NCI-H2081 (cell line): ENCODE measurements at places on chromosomes 11 and 22.

DNA sequence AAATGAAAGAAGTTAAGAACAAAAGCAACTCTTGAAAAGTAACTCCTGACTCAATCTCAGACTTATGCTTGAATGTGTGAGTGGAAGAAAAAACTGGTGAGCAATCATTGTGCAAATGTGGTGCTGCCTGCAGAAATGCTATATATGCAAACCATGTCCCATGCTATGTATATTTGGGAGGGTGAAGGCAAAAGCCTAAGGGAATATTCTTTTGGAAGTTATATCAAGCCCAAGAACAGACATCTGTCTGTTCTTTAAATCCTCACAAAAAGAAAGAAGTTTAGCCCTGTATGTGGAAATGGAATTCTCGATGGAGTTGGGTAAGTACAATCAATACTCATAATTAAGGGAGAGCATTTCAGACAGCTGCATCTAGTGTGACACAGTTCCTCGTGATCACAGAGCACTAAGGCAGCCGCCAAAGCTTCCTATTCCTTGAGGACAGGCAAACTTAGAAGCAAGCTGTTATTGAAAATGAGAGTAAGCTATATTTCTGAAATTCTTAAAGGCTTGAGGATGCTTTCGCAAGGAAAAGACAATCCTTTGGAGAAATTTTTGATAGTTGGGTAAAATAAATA, 406.5 kb upstream of the CHORDC1 start:
- no peak for DNase-seq

DNA sequence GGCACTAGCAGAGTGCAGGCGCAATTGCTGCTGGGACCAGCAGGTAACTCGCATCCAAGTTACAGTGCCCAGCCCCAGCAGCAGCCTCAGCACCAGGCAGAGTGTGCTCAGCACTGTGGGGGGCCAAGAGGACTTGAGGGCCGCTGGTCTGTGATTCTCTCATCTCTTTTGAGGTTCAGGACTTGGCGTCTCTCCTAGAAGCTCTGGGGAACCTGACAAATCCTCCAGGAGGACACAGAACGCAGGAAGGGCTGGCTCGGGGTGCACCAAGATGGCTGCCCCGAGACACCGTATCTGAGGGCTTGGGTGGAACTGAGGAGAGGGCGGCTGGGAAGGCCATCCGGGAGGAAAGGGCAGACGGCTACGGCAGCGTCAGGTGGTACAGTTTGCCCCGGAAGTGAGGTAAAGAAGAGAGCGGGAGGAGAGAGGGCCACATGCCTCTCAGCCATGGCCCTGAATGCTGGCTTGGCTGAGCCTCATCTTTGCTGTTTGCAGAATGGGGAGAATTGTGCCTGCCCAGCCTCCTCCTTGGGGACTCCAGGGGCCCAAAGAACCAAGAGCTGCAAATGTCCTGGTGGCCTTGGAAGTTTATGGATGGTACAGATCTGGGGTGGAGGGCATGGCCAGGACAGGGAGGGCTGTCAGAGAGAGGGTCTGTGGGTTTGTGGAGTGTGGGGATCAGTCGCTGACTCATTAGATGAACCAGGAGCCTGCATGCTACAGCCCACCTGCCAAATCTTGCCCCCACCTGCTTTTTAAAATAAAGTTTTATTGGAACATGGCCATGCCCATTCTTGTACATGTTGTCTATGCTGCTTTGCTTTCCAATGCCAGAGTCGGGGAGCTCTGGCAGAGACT, 78.0 kb downstream of the MYEOV start:
- no peak for DNase-seq

DNA sequence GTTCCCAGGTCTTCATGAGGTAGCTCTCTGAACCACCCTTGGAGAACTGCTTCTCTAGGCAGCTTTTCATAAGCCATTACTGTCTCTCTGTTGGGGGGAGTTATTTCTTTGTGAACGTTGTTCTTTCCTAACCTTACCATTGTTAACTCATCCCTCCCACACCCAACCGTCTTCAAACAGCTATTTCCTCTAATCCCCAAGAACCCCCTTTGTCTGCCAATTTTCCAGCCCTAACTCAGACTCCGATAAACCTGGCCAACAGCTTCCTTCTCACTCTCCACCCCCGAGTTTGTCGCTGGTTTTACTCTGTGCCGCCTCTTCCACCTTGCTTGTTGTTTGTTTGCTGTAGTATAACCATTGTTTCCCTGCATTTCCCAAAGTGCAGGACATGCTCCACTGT, 131.5 kb downstream of the CCDC34 start:
- DNase-seq: no peak

GRCh38 chr11:76455331-76455730, 10.5 kb downstream of the EMSY start:
- no peak for DNase-seq

GRCh38 chr11:7578276-7578955, 64.6 kb downstream of the PPFIBP2 start:
- DNase-seq: no peak

DNA sequence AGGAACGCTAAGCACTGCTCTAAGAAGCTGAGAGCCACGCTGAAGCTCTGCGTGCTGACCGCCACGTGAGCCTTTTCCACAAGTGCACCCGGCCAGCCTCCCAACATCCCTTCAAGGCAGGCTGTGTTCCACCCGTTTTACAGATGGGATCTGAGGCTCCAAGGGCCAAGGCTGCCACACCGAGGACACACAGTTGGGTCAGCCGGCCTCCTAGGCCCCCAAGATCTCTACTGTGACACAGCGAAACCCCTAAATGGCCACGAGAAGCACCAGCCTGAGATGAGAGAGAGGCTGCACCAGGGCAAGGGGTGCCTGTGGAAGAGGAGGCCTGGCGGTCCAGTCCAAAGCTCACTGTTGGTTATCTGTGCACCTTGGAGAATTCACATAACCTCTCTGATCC, 11.8 kb upstream of the CD5 start:
- DNase-seq: no peak

DNA sequence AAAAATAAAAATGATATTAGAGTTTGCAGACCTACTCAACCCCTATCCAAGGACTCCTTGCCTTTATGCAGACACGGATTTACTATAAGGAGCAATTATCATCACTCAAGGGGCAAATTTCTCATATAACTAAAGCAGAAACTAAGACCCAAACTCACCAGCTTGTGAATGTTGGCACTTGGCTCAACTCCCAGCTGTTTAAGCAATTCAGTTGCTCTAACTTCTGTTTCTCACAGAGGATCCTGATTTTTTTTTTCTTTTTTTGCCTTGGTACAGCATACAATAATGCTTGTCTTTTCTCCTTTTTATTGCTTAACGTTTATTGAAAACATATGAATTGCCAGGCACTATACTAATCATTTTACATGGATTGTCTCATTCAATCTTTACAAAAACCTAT, 9.6 kb upstream of the CBLIF start:
- no peak for DNase-seq
